ENCODE measurements at places on chromosomes 11 and 22. TPM values are rescaled to one million over a fixed set of nuclear protein-coding genes. Genes with fewer than 3 reads are reported as not detected.

- peaks cover 26% of the 10 kb centered on the region for H3K4me1 ChIP-seq
- H3K27ac ChIP-seq = no peak overlapping the region
- DNase-seq = no peak
- no peaks in the 10 kb centered on the region for H3K27me3 ChIP-seq
- no peak overlapping the region for H3K4me3 ChIP-seq
Observed at GRCh38 chr22:46033256-46034200, 56.6 kb upstream of the WNT7B start.

DNA sequence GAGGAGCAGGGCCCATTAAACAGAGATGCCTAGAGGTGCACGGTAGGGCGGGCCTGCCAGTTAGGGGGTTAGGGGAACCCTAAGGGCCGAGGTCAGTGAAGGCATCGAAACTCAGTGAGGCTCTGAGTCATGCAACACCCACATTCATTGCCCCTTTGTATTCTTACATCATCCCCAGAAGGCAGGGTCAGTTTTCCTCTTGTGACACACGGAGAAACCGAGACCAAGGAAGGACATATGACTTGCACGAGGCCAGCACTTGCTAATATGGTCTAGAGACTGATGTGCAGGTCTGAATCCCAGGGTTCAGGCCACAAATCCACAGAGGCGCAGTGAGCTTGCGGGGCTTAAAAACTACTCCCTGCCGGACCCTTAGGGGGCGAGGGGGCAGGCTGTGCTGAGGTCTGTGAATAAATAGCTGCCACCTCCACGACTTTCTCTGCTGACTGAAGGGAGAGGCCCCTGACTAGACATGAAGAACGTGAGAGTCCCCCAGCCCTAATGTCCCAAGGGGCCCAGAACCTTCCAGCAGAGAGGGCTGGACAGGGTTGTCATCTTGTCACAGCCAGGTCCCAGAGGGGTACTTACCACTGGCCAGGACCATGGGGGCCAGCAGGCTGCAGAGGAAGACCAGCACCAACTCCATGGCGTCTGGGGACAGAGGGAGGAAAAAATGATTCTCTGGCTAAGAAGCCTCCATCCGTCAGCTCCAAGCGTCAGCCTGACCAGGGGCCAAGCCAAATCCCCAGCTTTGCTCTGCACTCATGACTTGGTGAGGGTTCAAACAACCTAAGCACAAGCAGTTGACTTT lies 17.8 kb upstream of the FXYD2 start:
- H3K36me3 ChIP-seq = no peaks in the 10 kb centered on the region
- H3K27me3 ChIP-seq = peaks cover 7% of the 10 kb centered on the region
- no peak for DNase-seq
- H3K4me3 ChIP-seq = no peak overlapping the region
- H3K4me1 ChIP-seq = no peaks in the 10 kb centered on the region
- no peak overlapping the region for H3K27ac ChIP-seq

- H3K27me3 ChIP-seq = no peaks in the 10 kb centered on the region
- H3K27ac ChIP-seq = peak overlapping the region; percentile 91
- H3K4me1 ChIP-seq = peaks cover 49% of the 10 kb centered on the region
- no peak for DNase-seq
- peak overlapping the region; percentile 82 for H3K4me3 ChIP-seq
- H3K36me3 ChIP-seq = no peaks in the 10 kb centered on the region
Observed at GRCh38 chr11:47185305-47186075, 744 bp downstream of the PACSIN3 start.

DNA sequence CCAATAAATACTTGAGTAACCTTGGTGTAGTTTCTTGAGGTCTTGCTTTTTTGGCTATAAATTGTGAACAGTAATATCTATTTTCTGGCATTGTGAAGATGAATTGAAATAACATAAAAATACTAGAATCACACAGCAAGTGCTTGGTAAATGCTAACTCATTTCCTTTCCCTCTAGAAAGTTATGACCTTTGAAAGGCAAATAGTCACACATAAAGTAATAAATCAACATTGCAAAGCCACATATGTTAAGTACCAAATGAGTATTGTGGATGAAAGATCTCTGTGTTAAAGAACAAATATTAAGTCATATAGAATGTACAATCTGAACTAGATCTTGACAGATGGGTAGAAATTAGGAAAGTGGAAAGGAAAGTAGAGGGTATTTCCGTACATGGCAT lies 559.6 kb upstream of the CCDC90B start:
- H3K4me1 ChIP-seq = no peaks in the 10 kb centered on the region
- no peak overlapping the region for H3K27ac ChIP-seq

PRR33 gene
- total RNA-seq = not detected

DNA sequence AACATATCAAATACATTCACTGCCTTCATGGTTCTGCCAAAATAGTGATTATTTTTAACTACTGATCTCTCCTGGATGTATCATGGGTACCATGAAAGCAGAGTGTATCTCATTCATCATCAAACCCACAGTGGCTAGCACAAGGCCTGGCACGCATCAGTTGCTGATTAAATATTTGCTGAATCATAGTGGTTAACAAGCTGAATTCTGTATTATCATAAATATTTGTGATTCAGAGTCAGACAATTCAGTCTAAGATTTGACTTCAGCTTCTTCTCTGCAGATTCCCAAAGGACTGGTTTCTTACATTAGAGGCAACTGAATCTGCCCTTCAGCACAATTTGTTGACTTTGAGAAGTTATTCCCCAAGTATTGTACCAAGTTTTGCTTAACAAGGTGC lies 715.8 kb upstream of the LRRC4C start:
- no peaks in the 10 kb centered on the region for H3K27me3 ChIP-seq
- no peaks in the 10 kb centered on the region for H3K4me1 ChIP-seq
- no peaks in the 10 kb centered on the region for H3K36me3 ChIP-seq
- DNase-seq = no peak
- H3K27ac ChIP-seq = no peak overlapping the region

DEPDC7 gene
- 4.7 TPM for total RNA-seq

DNA sequence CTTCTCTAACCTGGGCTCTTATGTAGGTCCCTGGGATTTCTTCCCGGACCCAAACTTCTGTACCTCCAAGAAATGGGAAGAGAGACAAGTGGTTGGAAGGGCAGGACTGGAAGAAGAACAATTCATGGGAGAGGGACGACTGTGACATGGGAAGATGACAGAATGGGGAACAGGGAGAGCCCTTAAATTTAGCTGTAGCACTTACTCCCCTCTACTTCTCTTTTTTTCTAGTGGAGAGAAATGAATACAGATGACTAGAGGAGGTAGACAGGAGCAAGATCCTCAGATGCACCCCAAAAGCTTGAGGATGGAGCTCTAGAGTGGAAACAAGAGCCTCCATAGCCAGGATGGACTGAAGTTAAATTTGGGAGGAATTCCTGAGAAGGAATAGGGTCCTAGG lies 2.3 kb downstream of the RHOG start:
- H3K27ac ChIP-seq = peak overlapping the region; percentile 61
- DNase-seq = no peak
- H3K36me3 ChIP-seq = peaks cover 3% of the 10 kb centered on the region
- peaks cover 43% of the 10 kb centered on the region for H3K4me1 ChIP-seq
- no peaks in the 10 kb centered on the region for H3K27me3 ChIP-seq
- H3K4me3 ChIP-seq = no peak overlapping the region

DNA sequence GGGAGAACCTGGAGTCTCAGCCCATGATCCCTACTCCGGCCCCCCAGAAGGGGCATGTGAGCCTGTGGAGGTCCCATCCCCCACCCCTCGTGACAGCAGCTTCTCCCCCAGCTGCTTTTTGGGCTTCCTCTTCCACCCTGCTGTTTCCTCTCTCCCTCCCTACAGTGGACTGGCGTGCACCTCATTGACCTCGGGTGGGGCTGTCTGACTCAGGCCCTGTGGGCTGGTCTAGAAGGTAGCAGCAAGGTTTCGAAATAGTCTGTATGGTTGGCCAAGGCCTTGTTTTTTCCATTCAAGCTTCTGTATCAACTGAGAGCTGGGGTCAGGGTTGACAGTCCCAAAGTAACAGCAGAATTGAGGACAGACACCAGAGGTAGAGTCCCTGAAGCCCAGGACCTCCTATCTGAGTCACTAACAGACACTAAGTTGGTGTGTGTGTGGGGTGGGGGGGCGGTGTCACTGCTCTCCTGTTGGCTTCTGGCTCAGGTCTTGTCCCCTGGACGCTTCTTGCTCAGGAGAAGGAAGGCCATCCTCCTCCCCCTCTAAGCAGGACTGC lies 7.7 kb downstream of the SLC37A2 start:
- no peak overlapping the region for H3K4me3 ChIP-seq
- DNase-seq = no peak
- no peak overlapping the region for H3K27ac ChIP-seq
- H3K36me3 ChIP-seq = no peaks in the 10 kb centered on the region

APIP gene
- total RNA-seq = 13.3 TPM
